ENCODE measurements at places on chromosomes 5 and 9. TPM values are rescaled to one million over a fixed set of nuclear protein-coding genes. Genes with fewer than 3 reads are reported as not detected.

DNA sequence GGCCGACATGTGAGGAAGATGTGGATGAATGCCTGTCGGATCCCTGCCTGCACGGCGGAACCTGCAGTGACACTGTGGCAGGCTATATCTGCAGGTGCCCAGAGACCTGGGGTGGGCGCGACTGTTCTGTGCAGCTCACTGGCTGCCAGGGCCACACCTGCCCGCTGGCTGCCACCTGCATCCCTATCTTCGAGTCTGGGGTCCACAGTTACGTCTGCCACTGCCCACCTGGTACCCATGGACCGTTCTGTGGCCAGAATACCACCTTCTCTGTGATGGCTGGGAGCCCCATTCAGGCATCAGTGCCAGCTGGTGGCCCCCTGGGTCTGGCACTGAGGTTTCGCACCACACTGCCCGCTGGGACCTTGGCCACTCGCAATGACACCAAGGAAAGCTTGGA lies 14.1 kb downstream of the CRB2 start:
- no peak overlapping the region for H3K27ac ChIP-seq
- no peaks in the 10 kb centered on the region for H3K36me3 ChIP-seq
- H3K4me3 ChIP-seq: no peak overlapping the region
- no peak for DNase-seq
- H3K4me1 ChIP-seq: peaks cover 5% of the 10 kb centered on the region

DNA sequence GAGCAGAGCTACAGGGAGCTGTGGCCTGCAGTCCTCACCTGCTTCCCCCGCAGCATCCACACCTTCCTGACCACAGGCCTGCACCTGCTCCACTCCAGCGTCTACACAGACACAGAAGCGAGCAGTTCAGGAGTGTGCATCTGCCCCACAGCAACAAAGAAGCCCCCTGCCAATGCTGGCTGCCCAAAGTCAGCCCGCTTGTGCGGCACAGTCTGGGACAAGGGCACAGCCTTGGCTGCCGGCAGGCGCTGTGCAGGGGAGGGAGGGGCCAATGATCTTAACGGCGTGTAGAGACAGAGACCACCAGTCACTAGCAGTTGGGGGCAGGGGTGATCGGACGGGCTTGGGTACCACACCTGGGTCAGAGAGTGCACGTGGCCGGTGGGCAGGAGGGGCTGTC lies 6.6 kb downstream of the BRD9 start:
- H3K36me3 ChIP-seq: peaks cover 6% of the 10 kb centered on the region
- H3K4me3 ChIP-seq: no peak overlapping the region
- no peak overlapping the region for H3K27ac ChIP-seq
- DNase-seq: no peak
- no peaks in the 10 kb centered on the region for H3K27me3 ChIP-seq

DNA sequence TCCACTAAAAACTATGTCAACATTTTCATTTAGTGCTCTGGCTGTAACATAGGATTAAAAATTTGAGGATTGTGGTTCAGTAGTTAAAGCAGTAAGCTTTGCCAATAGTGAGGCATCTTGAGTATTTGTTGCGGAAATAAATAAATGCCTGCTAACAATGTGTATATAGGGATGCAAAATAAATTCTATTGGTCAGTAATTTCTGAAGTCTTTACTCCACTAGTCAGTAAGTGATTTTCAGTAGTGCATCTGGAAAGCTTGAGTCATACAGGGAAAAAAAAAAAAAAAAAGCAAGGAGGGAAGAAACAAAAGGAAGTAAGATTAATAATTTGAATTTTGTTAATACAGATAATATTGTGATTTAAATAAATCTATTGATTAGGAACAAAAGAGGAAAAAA lies 21.0 kb downstream of the NIPBL start:
- H3K36me3 ChIP-seq: no peaks in the 10 kb centered on the region
- no peaks in the 10 kb centered on the region for H3K27me3 ChIP-seq
- H3K27ac ChIP-seq: no peak overlapping the region
- peaks cover 34% of the 10 kb centered on the region for H3K4me1 ChIP-seq
- DNase-seq: no peak

DNA sequence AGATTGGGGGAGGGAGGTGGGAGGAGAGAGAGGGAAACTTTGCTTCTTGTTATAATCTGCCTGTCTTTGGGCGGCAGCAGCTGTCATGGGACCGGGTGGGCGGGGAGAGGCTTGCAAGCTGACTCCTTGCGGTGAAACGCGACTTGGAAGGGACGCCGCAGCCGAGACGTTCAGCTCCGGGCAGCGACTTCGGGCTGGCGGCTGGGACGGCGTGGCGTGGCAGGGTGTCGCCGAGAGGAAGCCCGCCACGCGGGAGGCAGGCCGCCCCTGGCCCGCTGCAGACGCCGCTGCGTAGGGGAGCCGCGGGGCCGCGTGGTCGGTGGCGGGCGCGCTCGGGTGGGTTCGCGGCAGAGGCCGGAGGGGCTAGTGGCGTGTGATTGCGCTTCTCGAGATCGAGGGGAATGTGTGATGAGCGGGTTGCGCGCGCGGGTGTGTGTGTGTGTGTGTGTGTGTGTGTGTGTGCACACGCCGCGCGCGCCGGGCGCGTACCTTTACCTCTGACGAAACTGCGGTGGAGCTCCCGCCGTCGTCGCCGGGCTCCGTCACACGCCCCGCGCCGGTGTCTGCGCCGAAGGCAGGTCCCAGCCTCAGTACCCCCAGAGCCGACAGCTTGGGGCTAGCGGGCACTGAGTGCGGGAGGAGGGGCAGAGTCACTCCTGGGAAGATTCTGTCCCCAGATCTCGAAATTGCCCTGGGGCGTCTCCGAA lies 1.7 kb downstream of the PPARGC1B start:
- peak overlapping the region; percentile 94 for H3K27ac ChIP-seq
- peaks cover 31% of the 10 kb centered on the region for H3K4me1 ChIP-seq
- no peaks in the 10 kb centered on the region for H3K36me3 ChIP-seq
- H3K4me3 ChIP-seq: peak overlapping the region; percentile 90
- no peak for DNase-seq

- peak overlapping the region; percentile 91 for H3K27ac ChIP-seq
- peak overlapping the region; percentile 51 for H3K4me3 ChIP-seq
- peaks cover 59% of the 10 kb centered on the region for H3K4me1 ChIP-seq
Observed at GRCh38 chr5:139638090-139638735, 9.9 kb upstream of the CXXC5 start.

- no peak overlapping the region for H3K27ac ChIP-seq
- H3K4me3 ChIP-seq: no peak overlapping the region
- peaks cover under 1% of the 10 kb centered on the region for H3K4me1 ChIP-seq
- DNase-seq: no peak
Observed at GRCh38 chr5:54171645-54172384, 138.6 kb downstream of the ARL15 start.

- no peaks in the 10 kb centered on the region for H3K36me3 ChIP-seq
- no peaks in the 10 kb centered on the region for H3K27me3 ChIP-seq
- H3K4me1 ChIP-seq: peaks cover 23% of the 10 kb centered on the region
- no peak overlapping the region for H3K4me3 ChIP-seq
- H3K27ac ChIP-seq: no peak overlapping the region
- no peak for DNase-seq
Observed at GRCh38 chr5:175464074-175464941, 14.1 kb upstream of the SFXN1 start.

DNA sequence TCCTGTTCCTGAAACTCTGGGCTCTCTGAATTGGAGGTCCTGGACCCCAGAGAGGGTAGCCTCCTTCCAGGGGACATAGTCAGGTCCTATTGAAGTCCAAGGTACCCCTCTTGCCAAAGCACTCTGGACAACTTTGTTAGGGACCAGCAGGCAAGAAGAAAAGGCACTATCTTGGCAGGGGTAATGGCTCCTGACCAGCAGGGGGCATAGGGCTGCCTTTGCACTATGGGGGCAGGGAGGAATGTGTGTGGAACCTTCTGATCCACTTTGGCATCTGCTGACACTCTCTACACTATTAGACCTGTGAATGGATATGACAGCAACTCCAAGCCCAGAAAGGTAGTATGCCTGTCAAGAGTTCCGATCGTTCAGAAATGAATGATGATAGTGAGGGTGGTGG lies 179.0 kb upstream of the CD180 start:
- no peak overlapping the region for H3K4me3 ChIP-seq
- H3K36me3 ChIP-seq: no peaks in the 10 kb centered on the region
- no peaks in the 10 kb centered on the region for H3K27me3 ChIP-seq
- H3K27ac ChIP-seq: no peak overlapping the region

GRCh38 chr9:2158111-2158610 lies 143.0 kb downstream of the SMARCA2 start:
- H3K27ac ChIP-seq: peak overlapping the region; percentile 77
- DNase-seq: no peak
- H3K4me1 ChIP-seq: peaks cover 52% of the 10 kb centered on the region
- no peaks in the 10 kb centered on the region for H3K36me3 ChIP-seq

DNA sequence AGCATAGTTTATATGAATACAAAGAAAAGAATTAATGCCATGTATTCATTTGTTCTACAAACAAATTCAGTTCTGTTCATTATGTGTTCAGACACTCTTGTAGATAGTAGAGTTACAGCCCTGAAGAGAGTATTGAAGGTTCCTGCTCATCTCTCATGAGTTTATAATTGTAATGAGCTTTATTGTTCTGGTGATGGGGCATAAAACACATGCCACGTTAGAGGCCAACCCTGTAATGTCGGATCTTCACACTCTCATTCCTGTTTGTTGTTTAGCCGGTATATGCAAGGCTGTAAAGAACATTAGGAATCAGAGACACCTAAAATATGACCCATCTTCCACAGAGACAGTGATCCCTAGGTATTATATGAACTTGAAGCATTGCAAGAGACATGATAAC lies 214.5 kb downstream of the VPS13A start:
- no peak overlapping the region for H3K27ac ChIP-seq
- H3K4me3 ChIP-seq: no peak overlapping the region
- no peaks in the 10 kb centered on the region for H3K4me1 ChIP-seq
- H3K27me3 ChIP-seq: no peaks in the 10 kb centered on the region
- no peak for DNase-seq
- H3K36me3 ChIP-seq: no peaks in the 10 kb centered on the region

ALG2 gene
- 30.0 TPM for total RNA-seq

FOXD4L6 gene
- not detected for total RNA-seq

All from vagina (tissue), 2 donors.